ENCODE measurements at places on chromosomes 16 and 17.

- DNase-seq: no peak
Measured at GRCh38 chr16:15606518-15607220, 36.3 kb downstream of the MARF1 start.

GRCh38 chr17:55072898-55073297, 104.3 kb downstream of the STXBP4 start:
- no peak for DNase-seq

DNA sequence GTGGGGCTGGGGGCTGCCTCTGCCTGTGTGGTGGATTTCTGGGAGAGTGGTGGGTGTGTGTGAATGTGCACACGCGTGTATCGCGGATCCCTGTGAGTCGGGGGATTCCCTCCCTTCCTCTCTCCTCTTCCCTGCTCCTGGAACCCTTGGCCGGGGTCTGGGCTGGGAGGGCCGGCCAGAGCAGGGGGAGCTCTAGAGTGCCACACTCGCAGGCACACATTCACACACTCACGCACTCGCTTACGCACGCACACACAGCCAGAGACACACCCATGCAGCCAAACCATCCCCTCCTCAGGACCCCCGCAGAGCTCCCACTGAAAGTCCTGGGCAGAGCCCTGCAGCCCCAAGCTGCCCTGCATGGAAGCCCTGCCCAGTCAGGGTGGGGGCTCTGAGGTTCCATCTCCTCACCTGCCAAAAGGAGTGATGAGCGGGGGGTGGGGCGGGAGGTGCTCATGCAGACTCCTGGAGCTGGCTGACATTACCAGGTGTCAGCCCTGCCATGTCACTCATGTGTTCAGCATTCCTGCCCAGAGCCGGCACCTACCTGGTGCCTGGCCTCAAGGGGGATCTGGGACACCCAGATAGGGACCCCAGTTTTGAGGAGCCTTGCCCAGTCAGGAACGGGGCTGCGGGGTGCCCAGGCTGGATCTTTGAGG, 1.9 kb downstream of the NECAB2 start:
- no peak for DNase-seq

DNA sequence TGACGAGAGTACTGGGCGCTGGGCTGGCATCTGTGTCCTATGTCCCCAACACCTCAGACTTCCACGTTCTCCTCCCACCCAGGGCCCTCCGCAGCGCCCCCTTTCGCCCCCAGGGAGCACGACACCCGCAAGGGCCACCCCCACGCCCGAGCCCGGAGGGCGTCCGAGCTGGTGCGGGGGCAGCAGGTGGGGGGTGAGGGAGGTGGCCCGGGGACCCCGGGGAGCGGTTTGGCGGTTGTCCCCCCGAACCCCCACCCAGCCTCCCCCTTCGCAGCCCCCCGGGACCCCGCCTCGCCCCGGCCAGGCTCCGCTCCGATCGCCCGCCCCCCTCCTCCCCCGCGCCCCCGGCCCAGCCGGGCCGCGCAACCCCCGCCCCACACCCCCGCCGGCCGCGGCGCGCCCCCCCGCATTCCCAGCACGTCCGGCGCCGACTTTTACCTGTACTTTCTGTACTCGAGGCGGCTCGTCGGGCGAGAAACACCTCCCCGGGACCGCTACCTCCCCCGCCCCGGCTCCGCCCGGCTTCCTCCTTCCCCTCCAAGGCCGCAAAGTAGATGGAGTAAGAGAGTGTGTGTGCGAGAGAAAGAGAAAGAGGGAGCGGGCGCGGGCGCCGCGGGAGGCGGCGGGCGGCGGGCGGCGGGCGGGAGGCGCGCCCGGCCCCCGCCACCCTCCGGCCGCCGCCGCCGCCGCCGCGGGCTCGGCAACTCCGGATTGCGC, 901 bp downstream of the CDYL2 start:
- no peak for DNase-seq

- no peak for DNase-seq
Measured at GRCh38 chr16:57619606-57620334, 8.7 kb upstream of the ADGRG1 start.

DNA sequence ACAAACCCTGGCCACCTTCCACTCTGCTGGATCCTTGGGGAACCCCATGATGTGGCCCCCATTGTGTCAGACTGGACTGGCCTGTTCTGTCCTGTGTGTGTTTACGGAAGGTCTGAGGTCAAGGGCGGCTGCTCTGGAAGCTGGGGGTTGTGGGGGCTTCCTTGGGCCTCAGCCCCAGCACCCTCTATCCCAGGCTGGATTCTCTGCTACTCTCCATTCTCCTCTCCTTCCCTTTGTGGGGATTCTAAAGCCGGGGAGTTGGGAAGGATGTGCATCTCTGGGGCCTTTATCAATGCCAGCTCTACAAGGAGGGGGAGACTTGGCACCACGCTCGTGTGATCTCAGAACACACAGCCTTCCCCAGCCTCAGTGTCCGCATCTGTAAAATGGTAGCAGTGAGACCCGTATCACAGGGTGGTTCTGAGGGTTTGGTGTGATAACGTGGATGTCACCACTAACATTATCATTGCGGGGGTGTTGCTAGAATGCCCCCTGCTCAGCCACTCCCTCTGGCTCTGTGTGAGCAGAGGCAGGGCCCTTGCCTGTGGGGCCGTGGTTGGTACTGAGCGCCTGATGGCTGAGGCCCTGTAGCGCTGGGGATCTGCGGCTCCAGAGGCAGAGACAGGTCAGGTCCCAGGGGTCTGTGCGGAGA, 18.1 kb downstream of the ADGRG1 start:
- DNase-seq: no peak

GRCh38 chr16:20826039-20826566, 19.8 kb downstream of the REXO5 start:
- DNase-seq: no peak

DNA sequence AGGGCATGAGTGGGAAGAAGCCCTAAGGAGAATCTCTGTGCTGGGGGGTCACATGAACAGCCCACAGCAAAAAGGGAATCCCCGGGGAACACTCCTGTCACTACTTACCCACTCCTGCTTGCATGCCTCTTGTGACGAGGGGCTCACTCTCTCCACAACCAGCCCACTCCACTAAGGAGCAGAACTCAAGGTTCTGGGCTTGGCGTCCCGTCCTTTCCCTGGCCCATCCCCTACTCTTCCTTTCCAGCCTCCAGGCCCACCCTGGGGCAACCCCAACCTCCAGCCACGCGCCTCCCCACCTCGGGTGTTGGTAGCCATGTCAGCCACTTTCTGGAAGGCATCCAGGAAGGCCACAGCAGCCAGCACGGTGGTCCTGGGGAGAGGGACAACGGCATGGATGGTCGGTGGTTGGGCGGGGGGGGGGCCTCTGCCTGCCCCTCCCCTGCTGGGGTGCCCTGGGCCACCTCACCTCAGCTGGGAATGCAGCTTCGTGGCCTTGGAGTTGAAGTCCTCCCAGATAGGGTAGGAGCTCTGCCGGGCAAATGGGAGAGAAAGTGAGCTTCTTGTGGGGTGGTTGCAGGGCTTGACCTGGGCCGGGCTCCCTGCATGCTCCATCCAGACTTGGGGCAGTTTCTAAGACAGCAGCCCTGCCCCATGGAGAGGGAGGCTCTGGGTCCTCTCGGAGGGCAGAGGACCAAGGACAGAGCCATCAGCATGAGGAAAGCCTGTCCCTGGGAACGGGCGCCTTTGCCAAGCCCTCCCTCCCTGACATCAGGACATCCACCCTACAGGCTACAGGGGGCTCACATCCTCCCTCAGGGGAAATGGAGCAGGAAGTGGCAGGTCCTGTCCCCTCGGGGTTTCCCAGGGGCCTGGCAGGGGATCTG, 5.1 kb downstream of the MTSS2 start:
- DNase-seq: no peak

- DNase-seq: no peak
Measured at GRCh38 chr17:28506763-28507487, 777 bp downstream of the FOXN1 start.

- DNase-seq: no peak
Measured at GRCh38 chr16:17926866-17927399, 409.6 kb downstream of the NPIPA8 start.

GRCh38 chr16:50318796-50319578, 49.8 kb downstream of the BRD7 start:
- no peak for DNase-seq

- no peak for DNase-seq
Measured at GRCh38 chr17:50531428-50532025, 1.0 kb upstream of the EPN3 start.

DNA sequence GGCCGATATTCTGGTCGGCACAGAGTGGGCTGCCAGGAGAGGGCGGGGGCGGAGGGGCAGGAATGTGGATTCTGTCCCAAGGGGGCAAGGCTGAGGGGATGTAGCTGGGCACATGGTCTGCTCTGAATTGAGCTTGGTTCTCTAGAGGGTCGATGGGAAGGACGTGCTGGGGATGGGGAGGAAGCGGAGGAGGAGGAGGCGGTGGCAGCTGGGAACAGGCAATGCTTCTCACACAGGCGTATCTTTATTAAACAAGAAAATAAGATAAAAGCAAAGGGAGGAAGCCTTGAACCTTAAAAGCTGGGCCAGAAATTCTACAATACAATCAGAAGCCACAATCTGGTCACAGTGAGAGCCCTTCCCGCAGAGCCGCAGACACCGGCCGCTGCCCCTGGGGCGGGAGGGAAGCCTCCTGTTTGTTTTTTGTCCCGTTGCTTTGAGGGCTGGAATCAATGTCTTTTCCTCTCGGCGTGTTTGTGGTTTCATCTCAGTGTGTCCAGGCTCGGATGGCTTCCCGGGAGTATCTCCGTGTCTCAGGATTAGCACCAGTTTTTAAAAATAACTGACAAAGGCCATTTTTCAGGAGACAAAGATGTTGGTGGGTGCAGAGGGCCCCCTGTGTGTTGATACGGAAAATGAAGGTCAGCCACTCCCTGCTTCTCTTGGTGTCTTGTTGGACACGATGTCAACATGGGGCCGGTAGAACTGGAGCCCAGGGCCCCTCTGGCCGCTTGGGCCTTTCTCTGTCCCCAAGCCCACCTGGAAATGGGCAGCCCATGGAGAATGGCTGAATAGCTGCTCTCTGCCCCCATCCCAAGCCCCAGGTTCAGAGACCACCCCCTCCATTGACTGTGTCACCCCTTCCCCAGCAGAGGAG, 12.3 kb upstream of the SLC7A5 start:
- no peak for DNase-seq

DNA sequence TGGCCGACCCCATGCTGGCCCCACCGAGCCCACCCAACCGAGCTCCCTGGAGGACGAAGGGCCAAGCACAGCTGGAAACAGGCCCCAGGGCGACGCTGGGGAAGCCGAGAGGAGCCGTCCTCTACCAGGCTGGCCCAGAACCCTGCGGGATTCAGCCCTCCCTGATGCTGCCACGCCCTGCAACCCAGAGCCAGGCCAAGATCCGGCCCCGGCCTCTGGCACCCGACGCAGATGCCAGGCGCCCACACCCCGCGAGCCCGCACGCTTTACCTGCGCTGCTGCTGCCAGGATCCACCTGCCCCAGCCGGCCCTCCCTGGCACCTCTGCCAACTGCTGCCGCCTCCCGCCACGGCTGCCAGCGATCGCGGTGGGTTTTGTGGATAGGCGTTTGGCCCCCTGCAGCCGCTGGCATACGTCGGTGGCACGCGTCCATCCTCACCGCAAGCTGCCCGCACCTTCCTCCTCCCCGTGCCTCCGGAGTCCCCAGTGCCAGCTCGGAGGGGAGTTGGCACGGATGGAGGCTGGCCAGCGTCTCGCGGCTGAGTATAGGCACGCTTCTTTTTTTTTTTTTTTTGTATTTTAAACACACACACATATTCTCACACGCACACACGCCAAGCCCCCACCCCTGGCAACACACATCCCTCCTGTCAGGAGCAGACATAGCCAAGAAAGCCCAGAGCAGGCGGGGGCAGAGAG, 41.3 kb upstream of the ACSF3 start:
- DNase-seq: no peak

GRCh38 chr16:4945560-4946502, 8.9 kb upstream of the PPL start:
- no peak for DNase-seq

- no peak for DNase-seq
Measured at GRCh38 chr17:49061524-49061943, 64.3 kb downstream of the IGF2BP1 start.

GRCh38 chr17:73683771-73684170, 39.5 kb upstream of the SDK2 start:
- no peak for DNase-seq

- no peak for DNase-seq
Measured at GRCh38 chr16:1961651-1962067, 2.3 kb downstream of the NDUFB10 start.

GRCh38 chr17:609232-609810, 105.3 kb downstream of the VPS53 start:
- DNase-seq: no peak

DNA sequence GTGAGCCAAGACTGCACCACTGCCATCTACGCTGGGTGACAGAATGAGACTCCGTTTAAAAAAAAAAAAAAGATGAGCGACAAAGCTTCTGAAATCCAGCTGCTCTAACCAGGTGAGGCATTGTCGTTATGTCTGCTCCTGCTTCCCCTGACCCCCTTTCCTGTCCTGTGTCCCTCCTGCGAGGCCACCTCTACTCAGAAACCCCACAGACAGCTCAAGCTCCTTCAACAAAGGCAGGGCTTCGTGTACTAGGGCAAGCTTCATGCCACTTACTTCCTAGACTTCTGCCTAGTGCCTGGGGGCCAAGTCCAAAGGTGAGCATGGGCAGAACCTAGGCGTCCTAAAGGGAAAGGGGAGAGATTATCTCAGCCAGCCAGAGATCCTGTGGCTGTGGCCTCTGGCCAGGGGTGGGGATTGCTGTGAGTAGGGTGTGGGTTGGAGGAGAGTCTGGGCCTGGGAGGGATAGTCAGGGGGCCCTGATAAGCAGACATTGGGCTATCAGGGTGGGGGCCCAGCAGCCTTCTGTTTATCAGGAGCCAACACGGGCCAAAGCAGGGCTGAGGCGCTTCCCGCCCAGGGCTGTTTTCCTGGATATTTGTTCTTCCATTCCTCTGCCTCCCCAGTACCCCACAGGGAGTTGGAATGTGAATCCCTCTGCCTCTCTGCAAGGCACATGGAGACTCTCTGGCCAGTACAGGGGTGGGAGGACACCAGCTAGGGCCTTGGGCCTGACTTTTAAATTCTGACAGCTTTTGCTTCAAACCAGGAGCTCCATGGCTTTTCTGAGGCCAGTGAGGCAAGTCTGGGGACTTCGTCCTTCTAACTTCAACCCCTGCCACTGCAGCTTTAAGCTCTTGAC, 10.4 kb downstream of the ERAL1 start:
- no peak for DNase-seq

- DNase-seq: no peak
Measured at GRCh38 chr16:11347831-11348230, 2.6 kb downstream of the RMI2 start.

DNA sequence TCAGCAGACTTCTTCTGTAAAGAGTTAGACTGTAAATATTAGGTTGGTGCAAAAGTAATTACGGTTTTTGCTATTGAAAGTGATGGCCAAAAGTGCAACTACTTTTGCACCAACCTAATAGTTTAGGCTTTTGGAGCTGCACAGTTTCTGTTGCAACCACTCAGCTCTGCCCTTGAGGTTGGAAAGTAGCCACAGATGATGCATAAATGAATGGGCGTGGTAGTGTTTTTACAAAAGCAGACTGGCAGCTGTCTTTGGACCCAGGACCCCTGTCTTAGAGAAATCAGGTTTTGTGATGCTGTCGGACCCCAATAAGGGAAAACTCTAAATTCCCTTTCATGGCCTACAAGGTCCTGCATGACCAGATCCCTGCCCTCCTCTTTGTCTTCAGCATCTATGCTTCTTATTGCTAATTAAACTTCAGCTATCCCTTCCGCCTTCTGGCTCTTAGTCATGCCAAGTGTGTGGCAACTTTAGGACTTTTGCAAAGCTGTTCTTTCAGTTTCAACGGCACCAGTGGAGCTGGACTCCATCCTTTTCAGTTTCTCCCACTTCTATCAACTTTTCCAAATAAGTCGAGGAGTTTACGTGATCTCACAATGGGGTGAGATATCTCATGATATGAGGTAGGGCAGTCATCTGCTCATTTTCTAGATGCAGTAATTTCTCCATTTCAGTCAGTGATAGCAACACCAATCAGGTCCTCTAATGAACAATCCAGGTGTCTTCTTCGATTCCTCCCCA, 232.3 kb downstream of the XYLT1 start:
- DNase-seq: no peak
